Stimulated activated CD8-positive, alpha-beta memory T cell treated with anti-CD3 and anti-CD28 coated beads, Interleukin-4, amount 100 ng/mL, for 1 hour (primary cell): ENCODE measurements at places on chromosomes 3 and 15.

- DNase-seq: no peak
Observed at GRCh38 chr3:188842639-188843038, 329.1 kb upstream of the TPRG1 start.

GRCh38 chr15:91867581-91868026 lies 14.1 kb downstream of the SLCO3A1 start:
- no peak for DNase-seq

GRCh38 chr3:86993704-86994103 lies 2.8 kb upstream of the VGLL3 start:
- no peak for DNase-seq

DNA sequence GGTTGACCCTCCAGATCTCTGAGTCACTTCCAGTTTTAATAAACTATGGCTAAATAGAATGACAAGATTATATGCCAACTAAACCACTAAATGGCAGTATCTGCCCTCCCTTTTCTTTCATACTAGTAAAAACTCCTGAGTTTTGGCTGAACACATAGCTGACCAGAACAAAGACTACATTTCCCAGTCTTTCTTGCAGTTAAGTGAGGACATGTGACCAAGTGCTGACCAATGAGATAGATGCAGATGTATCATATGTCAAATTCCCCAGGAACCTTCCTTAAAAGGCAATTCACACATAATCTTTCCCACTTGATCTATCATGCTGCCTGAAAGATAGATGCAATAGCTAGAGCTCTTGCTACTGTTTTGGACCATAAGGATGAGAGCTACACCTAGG lies 191.3 kb downstream of the SHOX2 start:
- no peak for DNase-seq

DNA sequence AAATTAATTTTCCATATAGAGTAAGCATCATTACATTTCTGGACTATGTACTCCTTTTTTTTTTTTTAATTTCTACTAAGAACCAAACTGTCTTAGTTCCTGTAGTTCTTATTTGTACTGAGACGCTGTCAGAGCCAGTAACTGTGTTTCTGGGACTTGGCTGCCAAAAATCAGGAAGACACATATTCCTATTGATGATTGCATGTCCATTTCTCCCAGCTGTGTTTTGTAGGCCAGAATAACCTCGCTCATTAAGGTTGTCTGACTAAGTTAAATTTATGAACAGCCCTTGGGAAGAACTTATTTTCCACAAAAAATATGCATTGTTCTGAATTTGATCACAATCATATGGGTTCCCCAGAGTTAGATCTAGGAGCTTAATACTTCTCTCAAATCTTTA lies 29.5 kb downstream of the PLSCR5 start:
- DNase-seq: no peak
